ENCODE measurements at places on chromosomes 3 and 15.

GRCh38 chr3:44795197-44795596 is 33.6 kb downstream of the KIF15 start:
- no peak for DNase-seq

GRCh38 chr15:29942548-29942947 is 120.3 kb upstream of the TJP1 start:
- DNase-seq: no peak

GRCh38 chr15:73723191-73723590 is 30.0 kb downstream of the INSYN1 start:
- no peak for DNase-seq

DNA sequence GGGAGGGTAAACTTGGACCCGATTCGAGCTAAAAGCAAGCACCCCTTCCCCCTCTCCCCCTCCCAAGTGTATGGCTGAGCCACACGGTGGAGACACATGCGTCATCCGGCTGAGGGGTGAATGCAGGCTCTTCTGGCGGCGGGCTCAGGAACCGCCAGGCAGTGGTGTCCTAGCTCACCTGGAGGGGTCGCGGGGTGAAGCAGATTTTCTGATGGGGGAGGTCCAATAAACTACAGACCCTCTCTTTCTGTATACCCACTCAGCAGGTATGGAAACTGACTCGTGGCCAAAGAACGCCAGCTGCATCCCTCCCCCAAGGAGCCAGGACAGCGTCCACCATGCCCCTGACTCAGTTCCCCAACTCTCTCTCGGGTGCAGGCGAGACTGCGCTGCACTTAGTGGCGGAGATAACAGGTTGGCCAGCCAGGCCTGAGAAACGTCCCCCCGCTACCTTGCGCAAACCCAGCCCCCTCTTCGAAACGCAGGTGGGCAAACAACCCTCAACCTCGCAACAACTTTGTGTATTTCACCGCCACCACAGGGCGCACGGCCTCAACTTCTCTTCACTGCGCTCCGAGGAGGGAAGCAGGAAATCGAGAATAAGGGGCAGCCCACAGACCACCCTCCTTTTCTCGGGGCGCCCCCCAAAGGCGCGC is 1.3 kb downstream of the MAGI1 start:
- no peak for DNase-seq

DNA sequence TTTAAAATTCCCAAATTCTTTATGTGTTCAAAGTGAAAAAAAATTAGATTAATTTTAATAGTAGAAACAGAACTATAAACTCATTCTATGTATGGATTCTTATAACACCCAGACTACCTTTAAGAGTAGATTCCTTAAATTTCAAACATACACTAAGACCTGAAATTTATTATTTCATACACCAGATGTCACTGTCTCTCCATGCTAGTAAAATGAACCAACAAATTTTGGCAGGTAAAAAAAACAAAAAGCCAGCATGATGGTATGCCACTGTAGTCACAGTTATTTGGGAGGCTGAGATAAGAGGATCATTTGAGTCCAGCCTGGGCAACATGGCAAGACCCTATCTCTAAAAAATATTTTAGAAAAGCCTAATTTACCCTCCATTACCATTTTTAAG is 461.3 kb upstream of the NAALADL2 start:
- DNase-seq: no peak

DNA sequence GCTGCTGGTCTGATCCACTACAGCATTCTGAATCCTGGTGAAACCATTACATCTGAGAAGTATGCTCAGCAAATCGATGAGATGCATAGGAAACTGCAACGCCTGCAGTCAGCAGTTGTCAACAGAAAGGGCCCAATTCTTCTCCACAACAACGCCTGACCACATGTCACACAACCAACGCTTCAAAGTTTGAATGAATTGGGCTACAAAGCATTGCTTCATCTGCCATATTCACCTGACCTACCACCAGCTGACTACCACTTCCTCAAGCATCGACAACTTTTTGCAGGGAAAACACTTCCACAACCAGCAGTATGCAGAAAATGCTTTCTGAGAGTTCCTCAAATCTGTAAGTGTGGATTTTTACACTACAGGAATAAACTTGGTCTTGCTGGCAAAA is 54.7 kb upstream of the C2CD4B start:
- DNase-seq: no peak

DNA sequence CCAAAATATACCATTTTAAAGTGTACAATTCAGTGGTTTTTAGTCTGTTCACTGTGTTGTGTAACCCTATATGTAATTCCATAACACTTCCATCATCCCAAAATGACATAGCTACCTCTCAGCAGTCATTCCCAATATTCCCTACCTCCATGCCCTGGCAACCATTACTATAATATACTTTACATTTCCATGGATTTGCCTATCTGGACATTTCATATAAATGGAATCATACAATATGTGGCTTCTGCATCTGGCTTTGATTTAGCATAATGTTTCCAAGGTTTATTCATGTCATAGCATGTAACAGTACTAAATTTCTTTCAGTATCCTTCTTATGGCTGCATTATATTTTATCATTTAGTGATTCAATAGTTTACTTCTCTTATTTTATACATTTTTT is 25.3 kb downstream of the FAM98B start:
- DNase-seq: no peak

DNA sequence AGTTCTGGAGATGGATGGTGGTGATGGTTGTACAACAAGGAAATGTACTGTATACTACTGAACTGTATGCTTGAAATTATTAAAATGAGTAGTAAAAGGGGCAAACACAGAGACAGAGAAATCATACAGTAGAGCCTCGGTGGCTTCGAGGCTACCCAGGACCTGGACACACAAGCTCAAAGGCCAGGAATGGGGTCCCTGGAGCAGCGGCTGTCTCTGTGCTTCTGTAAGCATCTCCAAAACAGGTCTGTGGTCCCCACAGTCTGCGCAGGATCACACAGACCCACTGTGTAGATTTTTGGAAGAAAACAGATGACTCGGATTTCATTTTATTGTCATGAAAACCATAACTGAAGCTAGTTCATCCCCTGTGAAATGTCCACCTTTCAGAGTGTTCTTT is 39.7 kb downstream of the PGPEP1L start:
- no peak for DNase-seq

GRCh38 chr15:70098461-70099166 is 897 bp upstream of the TLE3 start:
- no peak for DNase-seq

- DNase-seq: no peak
Measured at GRCh38 chr3:154843647-154844046, 236.5 kb upstream of the MME start.

DNA sequence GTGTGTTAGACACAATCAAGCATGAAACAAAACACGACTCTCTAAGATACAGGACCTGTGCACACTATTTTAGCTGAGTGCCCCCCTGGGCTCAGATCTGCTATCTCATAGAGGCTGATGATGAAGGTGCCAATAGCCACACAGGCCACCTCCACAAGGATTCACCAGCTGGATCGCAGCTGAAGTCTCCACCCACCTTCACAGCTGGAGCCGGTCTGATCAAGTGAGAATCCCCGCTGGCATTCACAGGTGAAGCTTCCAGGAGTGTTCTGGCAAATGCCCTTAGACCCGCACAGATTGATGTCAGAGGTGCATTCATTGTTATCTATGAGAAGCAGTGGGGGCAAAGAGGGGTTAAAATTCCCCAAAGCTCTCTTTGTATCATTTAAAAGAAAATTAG is 90.1 kb downstream of the DUT start:
- no peak for DNase-seq

DNA sequence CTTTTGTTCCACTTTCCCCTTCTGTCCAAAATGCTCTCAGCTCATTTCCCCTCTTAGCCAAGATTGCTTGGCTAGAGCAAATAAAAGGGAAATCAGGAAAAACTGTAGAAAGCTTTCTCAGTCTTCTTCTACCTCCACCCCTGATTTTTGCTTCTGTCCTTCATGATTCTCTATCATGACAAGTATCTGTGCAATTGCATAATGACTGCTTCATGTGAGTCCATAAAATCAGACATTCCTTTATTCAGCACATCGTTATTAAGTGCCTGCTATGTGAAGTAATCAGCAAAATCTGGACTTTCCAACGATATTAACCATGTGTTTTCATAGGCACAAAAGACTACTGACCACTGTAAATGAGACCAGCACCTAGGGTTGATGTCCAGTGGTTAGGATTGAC is 321.5 kb upstream of the CBLB start:
- no peak for DNase-seq

- DNase-seq: no peak
Measured at GRCh38 chr3:160755776-160756304, at the start of gene PPM1L. TSS of gene PPM1L (plus strand) at chr3:160756231.

GRCh38 chr3:67093305-67093704 is 95.2 kb downstream of the KBTBD8 start:
- no peak for DNase-seq

DNA sequence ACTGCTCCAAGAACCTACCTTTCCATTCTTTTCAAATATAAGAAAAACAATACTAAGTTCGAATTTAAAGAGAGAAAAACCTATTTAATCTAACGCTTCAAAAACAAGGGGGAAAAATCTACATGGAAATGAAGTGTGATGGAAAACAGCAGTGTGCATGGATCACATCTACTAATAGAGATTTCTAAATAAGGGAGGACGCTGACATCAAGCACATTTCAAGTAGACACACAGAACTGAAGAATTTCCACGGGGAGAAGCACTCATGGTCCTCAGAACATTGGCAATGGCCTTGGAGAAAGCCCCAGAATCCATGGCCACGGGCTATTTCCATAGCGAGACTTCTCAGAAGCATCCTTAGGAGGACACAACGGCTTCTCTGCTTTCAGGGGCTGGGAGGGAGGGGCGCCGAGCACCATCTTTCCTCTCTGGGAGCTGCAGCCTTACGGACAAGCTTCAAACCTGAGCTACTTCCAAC is 1.0 kb downstream of the TASOR start:
- DNase-seq: no peak

DNA sequence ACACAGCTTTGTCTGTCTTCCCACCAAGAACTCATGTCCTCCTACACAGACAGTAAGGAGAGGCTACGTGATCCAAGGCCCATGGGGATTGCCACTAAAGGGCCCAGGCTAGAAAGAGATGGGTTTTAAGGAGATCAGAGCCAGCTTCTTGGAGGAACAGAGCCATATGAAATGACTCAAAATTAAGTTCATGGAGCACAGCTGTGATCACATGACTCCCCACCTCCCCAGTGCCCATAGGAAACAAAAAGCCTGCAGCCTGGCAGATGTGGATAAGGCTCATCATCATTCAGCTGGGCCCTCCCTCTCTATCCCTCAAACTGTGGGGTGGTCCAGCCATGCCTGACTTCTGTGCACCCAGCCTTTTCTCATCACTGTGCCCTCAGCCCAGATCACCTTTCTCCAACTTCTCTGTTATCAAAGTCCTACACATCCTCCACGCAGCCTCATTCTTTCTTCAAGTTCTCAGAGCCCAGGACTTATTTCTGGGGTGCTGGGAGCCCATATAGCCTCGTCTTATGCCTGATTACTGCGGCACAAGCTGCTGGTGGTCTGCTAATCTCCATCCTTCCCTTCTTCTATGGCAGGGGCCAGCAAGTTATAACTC is 137.6 kb downstream of the SMAD6 start:
- DNase-seq: no peak

- no peak for DNase-seq
Measured at GRCh38 chr15:91254766-91255165, 154.7 kb downstream of the SV2B start.

DNA sequence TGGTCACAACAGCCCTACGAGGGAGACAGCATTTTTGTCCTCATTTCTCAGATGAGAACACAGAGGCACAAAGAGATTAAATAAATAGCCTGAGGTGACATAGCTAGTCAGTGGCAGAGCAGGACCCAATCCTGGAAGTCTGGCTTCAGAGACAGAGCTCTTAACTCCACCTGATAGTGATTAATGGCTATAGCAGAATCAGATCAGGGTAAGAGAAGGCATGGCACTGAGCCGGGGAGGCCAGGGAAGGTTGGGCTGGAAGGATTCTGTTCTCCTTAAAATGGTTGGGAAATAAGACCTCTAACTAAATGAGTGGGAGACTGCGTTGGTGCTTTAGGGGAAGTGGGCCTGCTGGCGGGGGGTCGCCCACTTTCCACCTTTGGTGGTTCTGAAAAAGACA is 104.5 kb downstream of the VGLL4 start:
- no peak for DNase-seq

DNA sequence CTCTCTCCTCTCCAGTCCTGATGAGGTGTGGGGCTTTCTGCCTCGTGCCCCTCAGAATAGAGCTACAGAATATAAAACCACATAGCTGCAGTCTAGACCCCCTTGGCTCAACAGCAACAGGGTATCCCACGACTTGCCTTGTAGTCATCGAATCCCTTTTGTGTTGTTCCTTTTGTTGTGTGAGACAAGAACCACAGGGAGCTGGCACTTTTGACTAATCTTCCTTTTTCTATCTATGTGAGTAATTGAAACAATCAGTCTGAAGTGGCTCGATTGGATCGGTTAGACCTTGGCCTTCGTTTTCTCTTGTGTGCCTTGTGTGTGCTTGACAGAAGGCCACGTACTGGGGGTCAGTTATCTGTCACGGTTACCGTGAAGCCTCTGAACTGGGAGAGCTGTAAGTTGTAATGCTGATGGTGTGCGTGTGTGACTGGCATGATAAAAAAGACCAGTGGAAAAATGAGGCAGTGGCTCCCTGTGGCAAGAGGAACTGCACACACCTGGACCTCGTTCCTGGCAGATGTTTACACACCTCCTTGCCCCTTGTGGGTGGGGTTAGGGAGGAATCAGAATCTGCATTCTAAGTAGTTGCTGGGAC is 23.2 kb upstream of the IQCF6 start:
- no peak for DNase-seq

DNA sequence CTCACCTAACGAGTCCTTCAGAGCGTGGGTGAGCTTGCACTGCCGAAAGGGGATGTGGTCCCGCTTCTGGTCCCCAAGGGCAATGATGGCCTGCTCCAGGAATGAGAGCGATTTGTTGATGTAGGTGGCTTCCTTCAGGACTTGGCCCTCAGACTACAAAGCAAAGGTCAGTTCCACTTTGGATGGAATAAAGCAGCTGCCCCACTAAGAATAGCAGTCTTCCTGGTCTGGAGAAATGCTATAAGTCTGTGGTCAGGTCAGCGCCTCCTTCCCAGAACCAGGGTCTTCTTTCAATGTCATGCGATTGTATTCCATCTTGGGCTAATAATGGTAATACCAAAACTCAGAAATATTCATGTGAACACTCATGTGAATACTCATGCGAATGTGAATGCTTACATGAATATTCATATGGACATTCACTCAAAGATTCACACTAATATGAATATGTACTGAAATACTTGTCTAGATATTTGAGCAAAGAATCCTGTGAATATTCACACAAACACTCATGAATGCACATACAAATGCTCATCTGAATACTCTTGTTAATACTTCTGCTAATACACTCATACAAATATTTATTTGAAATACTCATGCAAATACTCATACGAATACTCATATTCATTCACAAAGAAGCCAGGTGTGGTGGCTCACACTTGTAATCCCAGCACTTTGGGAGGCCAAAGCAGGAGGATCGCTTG is 16.7 kb downstream of the KIF9 start:
- no peak for DNase-seq
